Stimulated activated CD8-positive, alpha-beta memory T cell treated with anti-CD3 and anti-CD28 coated beads, Interleukin-7, amount 100 ng/mL, for 1 hour (primary cell): ENCODE measurements at places on chromosomes 5 and 9.

- no peak for DNase-seq
These were observed 6.5 kb downstream of the PPIP5K2 start for GRCh38 chr5:103126557-103126956.

GRCh38 chr9:129052592-129052991 lies 16.2 kb downstream of the MIGA2 start:
- no peak for DNase-seq

DNA sequence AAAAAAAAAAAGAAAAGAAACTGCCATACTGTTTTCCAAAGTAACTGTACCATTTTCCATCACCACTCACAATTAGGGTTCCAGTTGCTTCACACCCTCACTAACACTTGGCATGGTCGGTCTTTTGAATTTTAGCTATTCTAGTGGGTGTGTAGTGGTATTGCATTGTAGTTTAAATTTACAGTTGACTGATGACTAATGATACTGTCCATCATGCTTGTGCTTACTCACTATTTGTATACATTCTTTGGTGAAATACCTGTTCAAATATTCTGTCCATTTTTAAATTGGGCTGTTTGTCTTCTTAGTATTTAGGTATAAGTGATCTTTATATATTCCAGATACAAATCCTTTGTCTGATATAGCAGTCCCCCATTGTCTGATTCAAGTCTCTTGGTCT lies 36.2 kb upstream of the ZNF169 start:
- no peak for DNase-seq

DNA sequence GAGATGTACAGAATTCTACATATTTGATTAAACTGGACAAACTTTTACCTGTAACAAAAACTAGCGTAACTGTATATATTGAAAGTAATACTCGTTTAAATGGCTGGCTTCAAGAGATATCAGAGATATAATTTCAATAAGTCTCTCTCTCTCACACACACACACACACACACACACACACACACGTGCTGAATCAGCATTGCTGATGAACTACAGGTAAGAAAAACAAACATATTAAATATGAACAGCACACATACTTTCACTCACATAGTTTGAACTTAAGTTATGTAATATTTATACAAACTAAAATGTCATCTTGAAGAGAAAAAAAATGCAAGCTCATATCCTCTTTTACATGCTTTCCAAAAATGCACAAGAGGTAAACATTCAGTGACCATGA lies 145.4 kb downstream of the BNC2 start:
- no peak for DNase-seq

GRCh38 chr5:143741421-143741820 lies 70.5 kb upstream of the HMHB1 start:
- DNase-seq = no peak

DNA sequence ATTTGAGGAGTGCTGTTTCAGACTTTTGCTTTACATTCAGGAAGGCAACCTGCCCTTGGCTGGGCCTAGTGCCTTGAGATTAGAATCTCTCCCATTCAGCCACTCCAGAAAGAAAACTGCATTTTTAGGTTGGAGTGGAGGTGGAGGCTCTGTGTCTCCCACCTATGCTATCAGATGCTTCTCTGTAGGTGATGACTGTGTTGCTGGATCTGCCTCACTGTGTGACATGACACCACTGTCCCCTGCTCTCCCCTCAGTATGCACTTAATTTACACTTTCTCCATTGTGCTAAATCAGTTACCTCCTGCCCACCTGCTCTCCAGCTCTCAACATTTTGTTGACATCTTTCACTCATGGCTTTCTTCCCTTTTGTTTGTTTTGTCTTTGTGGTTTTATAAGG lies 265.8 kb downstream of the TENT4A start:
- DNase-seq = no peak

- DNase-seq = no peak
These were observed 232.3 kb upstream of the TBCA start for GRCh38 chr5:78008356-78008967.

GRCh38 chr9:70111641-70112236 lies 68.1 kb downstream of the MAMDC2 start:
- no peak for DNase-seq

GRCh38 chr9:35162605-35163315 lies 951 bp downstream of the UNC13B start:
- no peak for DNase-seq

- DNase-seq = no peak
These were observed 11.8 kb downstream of the LMX1B start for GRCh38 chr9:126625329-126626126.

- no peak for DNase-seq
These were observed 44.4 kb downstream of the PARP8 start for GRCh38 chr5:50710838-50711237.

DNA sequence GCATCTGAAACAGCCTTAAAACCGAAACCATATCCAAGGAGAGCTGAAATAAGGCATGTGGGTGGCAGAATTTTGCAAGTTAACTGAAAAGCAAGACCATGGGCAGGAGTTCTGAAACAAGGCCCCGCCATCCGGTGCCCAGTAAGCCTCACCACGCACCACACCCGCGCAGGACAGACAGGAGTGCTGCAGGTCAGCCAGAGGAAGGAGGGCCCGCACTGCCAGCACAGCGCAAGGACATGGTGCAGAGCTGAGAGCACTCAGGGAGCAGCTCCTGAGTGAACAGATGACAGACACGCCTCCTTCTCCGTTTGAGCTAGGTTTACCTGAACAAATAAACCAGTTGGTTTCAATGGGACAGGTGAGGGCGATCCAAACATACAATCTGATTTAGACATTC lies 16.5 kb upstream of the ISCA1 start:
- no peak for DNase-seq

GRCh38 chr9:112007575-112008240 lies 111.1 kb downstream of the UGCG start:
- no peak for DNase-seq

DNA sequence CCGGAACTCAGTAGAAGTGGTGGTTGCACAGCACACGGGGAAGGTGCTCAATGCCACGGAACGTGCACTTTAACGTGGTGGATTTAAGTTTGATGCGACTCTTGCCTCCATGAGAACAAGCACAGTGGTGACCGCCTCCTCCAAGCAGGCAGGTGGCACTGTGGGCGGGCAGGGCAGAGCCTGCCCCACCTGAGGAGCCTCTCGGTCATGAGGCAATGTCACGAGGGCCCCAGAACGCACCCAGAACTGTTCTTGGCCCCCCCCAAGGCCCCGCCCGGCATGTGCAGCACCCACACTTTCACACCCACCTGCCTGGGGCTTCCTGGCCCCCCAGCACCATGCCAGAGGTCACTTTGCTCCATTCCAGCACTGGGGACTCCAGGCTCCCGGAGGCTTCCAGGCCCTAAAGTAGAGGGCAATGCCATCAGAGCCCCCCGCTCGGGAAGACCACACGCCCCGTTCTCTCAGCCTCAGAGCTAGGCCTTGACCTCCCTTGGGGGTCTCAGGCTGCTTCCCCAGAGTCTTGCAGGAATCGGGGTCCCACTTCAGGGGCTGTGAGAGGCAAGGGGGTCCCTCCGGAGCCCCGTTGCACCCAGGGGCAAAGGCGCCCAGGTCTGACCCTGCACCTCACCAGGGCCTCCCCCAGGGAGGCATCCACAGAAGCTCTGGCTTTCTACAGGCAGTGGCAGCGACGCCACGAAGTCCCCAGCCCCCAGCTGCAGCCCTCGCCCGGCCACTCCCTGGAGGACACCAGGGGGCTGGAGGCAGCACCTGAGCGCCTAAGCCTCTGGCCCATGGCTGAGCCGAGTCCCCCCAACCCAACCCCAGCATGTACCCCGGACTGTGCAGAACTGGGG lies 14.0 kb downstream of the CCDC187 start:
- DNase-seq = no peak

- peak; percentile 21 for DNase-seq
These were observed 99.1 kb downstream of the FBXO38 start for GRCh38 chr5:148482697-148483462.

- DNase-seq = no peak
These were observed 61.9 kb upstream of the RAPGEF1 start for GRCh38 chr9:131801810-131802209.

DNA sequence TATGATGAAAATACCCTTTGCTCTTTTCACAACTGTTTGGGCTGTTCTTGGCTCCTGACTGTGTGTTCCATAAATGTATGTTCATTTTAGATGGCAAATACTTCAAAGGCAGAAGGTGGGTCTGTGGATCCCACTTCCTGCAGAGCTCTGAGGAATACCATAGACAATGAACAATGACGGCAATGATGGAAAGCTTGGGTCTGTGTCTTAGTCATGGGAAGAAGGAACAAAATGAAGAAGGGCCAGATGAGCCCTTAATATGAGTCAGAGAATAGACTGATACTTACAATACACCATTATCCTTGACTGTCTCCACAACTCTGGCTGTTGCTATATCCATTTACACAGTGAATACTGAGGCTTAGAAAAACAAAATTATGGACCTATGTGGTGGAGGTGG lies 126.0 kb downstream of the SLIT3 start:
- no peak for DNase-seq

DNA sequence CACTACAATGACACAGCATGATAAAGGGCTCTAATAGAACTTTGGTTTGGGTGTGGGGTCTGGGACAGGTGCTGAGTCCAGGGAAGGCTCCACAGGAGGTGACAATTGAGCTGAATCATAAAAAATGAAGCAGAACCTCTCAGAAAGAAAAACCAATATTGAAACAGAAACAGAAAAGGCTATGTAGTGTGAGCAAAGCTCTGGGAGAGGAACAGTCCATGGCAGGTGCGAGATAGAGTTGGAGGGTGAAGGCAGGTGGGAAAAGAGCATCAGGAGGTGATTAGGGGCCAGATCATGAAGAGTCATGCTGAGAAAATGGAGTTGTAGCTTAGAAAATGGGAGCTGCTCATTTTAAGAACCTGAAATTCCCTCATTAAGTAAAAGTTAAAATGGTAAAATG lies 164.9 kb downstream of the KCTD16 start:
- DNase-seq = no peak

DNA sequence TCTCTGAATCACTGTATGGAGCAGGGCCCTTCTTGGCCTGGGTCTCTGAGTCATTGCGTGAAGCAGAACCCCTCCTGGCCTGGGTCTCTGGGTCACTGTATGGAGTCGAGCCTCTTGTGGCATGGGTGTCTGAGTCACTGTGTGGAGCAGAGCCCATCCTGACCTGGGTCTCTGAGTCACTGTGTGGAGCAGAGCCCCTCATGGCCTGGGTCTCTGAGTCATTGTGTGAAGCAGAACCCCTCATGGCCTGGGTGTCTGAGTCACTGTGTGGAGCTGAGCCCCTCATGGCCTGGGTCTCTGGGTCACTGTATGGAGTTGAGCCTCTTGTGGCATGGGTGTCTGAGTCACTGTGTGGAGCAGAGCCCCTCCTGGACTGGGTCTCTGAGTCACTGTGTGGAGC lies 94.0 kb upstream of the RAPGEF1 start:
- DNase-seq = no peak

- DNase-seq = no peak
These were observed 6.9 kb downstream of the RAB14 start for GRCh38 chr9:121194730-121195129.

- DNase-seq = no peak
These were observed 1.5 kb upstream of the DEPDC1B start for GRCh38 chr5:60701321-60701968.

DNA sequence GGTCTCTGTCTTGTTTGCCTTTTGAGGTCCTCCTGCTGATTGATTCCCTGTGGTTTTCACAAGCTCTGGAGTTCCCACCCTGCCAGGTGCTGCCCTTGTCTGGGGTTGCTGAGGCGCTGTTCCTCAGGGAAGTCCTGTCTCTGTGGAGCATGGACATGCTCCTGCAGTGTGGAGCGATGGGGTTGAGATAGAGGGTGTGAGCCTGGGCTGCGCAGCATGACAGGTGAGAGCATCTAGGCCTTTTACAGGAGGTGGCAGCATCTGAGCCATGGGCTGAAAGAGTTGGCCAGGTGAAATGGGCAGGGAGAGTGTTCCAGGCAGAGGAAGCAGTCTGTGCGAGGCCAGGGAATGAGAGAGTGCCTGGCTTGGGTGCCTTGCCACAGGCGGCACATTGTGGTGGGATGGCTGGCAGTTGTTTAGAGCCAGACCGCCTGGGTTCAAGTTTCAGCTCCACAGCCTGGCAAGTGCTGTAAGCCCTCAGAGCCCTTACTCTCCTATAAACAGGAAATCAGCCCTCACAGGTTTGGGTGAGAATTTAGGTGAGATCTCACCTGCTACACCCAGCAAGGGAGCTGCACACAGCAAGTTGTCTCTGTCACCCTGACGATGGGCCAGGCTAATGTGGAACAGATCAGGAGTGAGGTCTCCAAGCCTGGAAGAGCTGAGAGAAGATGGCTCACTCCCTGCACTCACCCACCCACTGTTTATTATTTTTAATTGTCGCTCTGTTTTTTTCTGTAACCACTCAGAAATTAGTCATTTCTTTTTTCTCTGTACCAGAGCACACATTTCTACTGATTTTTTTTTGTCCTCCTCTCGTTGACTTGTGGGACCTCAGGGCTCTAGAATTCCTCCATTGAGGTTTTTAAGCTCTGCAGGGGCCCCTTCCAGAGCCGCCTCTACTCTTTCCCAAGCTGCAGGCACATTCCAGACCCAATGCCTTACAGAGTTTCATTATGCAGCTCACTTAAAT lies 19.6 kb downstream of the TCOF1 start:
- no peak for DNase-seq

GRCh38 chr5:138230261-138230660 lies 17.1 kb upstream of the CDC23 start:
- no peak for DNase-seq

DNA sequence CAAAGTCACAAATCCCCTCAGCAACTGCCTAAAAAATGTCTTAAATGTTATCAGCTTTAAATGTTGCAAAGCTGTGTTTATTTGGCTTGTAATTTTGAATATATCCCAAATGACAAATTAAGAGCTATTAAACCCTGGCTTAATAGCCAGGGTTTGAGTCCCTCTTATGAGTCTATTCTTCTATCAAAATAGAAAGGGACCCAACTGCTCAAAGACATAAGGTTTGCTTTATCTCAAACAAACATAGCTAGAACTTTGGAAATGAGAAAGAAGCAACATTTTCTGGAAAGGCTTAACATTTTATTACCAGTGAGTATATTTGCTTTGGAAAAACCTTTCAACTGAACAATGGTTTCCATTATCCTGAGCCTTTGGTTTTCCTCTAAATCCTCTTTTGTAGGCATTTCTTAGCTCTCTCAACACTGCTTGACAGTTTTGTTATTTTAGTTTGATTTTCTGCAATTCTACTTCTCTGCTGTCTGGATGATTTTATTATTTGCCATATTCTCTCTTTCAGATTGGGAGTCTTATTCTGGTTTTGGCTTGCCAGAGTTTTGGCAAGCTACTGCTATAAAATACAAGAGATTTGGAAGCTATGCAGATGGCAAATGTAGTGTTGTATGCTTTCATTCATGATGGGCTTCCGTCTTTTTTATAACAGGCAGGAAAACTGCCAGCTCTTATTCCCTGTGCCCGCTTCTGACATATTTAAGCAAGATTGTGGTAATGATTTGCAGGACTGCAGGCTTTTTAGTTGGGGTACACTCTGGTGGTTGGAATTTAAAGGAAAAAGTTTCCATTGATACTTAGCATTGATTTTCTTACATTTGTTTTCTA lies 734.9 kb downstream of the DTWD2 start:
- no peak for DNase-seq

GRCh38 chr9:130432362-130432761 lies 12.4 kb upstream of the ASS1 start:
- no peak for DNase-seq
